Muscle of back (tissue), 13 donors: ENCODE measurements at places on chromosomes 6 and 20. TPM values are rescaled to one million over a fixed set of nuclear protein-coding genes. Genes with fewer than 3 reads are reported as not detected.

The PDYN gene
- not detected for polyA plus RNA-seq

The FAM8A1 gene
- 29.3 TPM for polyA plus RNA-seq

The ARMC2 gene
- 5.5 TPM for polyA plus RNA-seq

The GNMT gene
- polyA plus RNA-seq = 0.52 TPM

The ZNF831 gene
- polyA plus RNA-seq = 0.05 TPM

The BMP2 gene
- polyA plus RNA-seq = 3.0 TPM

The SLC24A3 gene
- polyA plus RNA-seq = 21.0 TPM

The ANKEF1 gene
- 1.1 TPM for polyA plus RNA-seq

The ZNF341 gene
- polyA plus RNA-seq = 2.7 TPM

The LRRC73 gene
- 0.22 TPM for polyA plus RNA-seq

The SLC17A1 gene
- not detected for polyA plus RNA-seq

The GNAS-AS1 gene
- 1.9 TPM for polyA plus RNA-seq

The BCAS1 gene
- 6.7 TPM for polyA plus RNA-seq

The COL9A3 gene
- 7.4 TPM for polyA plus RNA-seq

The HLA-DMA gene
- 3.9 TPM for polyA plus RNA-seq

The FOXQ1 gene
- polyA plus RNA-seq = 0.05 TPM

- no peak for DNase-seq
Observed at GRCh38 chr20:52168116-52168515, 23.5 kb downstream of the ZFP64 start.

GRCh38 chr6:147551976-147552375 lies 43.5 kb downstream of the SAMD5 start:
- no peak for DNase-seq

DNA sequence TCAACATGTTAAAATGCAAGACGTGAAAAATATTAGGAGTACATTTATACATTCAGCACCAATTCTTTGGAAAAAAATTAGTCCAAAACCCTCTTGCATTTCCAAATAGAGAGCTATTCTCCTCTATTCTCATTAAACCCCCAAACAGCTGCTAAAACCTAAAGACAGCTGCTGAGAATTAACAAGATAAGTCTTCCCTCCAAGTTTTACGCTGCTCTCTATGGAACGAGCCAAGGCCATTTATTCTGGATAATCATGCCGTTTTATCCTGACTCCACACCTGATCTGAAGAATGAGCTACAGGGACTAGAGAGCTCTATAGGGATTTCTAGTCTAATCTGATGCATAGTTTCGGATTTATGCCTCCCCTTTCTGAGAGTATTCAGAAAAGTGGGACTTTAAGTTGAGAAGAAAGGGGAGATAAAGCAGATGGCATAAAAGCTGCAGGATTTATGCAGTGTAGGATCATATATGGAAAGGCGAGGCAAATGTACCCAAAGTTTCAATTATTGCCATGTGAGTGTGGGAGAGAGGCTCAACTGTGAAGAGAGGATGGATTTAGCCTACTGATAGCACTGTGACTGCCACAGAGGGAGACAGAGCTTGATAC lies 64.7 kb upstream of the HS3ST5 start:
- peak; percentile 9 for DNase-seq

GRCh38 chr6:22637782-22638181 lies 68.4 kb downstream of the HDGFL1 start:
- DNase-seq = no peak

- no peak for DNase-seq
Observed at GRCh38 chr6:7239590-7239948, 73.4 kb downstream of the SSR1 start.

- DNase-seq = no peak
Observed at GRCh38 chr6:152969688-152970418, 13.0 kb downstream of the FBXO5 start.

DNA sequence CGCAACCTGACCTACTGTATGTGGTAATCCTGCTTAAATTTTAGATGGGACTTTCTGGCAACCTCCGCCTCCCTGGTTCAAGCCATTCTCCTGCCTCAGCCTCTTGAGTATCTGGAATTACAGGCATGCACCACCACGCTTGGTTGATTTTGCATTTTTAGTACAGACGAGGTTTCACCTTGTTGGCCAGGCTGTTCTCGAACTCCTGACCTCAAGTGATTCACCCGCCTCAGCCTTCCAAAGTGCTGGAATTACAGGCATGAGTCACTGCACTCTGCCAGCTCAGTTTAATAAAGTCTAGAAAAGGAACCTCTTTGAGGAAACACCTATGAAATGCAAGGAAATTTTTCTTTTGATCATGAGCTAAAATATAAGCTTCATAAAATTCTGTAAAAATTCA lies 9.0 kb upstream of the PLCB4 start:
- DNase-seq = no peak

- DNase-seq = no peak
Observed at GRCh38 chr6:135195041-135195440, 13.9 kb downstream of the MYB start.

GRCh38 chr6:118146584-118146983 lies 239.5 kb downstream of the SLC35F1 start:
- DNase-seq = no peak

DNA sequence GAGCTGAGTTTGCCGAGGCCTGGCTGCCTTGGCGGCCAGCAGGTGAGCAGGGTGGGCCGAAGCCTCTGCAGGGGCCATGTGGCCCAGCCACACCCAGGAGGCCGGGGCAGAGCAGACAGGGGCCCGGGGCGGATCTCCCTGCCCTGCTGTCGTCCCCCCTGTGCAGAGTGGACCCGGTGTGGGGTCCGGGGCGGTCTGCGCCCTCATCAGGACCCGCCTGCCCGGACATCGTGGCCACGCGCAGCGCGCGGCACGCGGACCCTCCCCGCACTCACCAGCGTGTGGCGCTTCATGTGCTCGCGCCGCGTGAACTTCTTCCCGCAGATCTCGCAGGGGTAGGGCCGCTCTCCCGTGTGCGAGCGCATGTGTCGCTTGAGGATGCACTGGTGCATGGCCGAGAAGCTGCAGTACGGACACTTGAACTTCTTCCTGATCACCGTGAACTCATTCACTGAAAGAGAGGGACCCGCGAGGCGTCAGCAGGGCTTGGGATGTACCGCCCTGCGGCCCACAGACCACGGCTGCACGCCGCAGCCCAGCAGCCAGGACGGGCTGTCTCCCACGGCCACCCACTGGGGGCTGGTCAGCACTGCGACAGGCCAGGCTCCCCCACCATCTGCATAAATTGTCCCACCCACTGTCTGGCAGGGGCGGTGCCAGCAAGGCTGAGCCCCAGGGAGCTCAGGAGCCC lies 13.0 kb downstream of the SLC2A4RG start:
- no peak for DNase-seq

- no peak for DNase-seq
Observed at GRCh38 chr6:159254186-159254585, 85.0 kb downstream of the FNDC1 start.

GRCh38 chr6:112911959-112912358 lies 564.8 kb downstream of the RFPL4B start:
- peak; percentile 89 for DNase-seq

GRCh38 chr6:106167096-106167814 lies 81.1 kb downstream of the PRDM1 start:
- DNase-seq = no peak

DNA sequence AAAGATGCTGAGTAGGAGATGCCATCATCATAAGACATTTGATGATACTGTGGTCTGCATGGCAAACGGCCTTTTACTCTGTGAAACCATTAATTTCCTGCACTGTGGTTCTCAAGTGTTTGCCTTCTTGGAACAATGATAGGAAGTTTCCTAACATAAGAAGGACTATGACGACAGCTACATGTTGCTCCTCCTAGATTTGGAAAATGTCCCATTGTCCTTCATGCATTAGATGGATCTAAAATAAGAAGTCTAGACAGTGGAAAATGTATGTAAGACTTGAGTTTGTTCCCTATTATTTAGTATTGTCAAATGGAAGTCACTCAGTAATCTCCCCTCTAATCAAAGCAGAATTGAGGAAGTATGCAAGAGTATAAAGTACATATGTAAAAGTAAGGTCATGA lies 98.5 kb upstream of the TMEM170B start:
- peak; percentile 54 for DNase-seq

- DNase-seq = no peak
Observed at GRCh38 chr6:136792095-136792409, 225 bp downstream of the MAP3K5 start.

GRCh38 chr6:144115219-144115618 lies 19.8 kb upstream of the SF3B5 start:
- DNase-seq = no peak

- peak; percentile 58 for DNase-seq
Observed at GRCh38 chr20:36092398-36093024, 62.0 kb upstream of the EPB41L1 start.

DNA sequence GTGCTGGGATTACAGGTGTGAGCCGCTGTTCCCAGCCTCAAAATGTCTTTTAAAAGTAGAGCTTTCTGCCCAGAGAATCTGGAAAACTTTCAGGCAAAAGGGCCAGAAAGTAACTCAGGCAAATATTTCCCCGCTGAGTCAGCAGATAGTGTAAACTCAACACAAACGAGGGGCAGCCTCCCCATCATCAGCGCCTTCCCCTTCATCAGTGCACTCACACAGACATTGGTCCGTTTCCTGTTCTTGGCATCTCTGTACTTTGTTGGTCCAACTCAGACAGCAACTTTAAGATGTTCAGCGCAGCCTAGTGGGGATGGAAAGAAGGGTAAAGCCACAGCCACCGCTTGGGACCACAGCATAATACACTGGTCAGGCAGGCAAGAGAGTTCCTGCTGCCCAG lies 69.5 kb downstream of the CSE1L start:
- DNase-seq = no peak

- no peak for DNase-seq
Observed at GRCh38 chr6:321536-322258, 29.4 kb downstream of the DUSP22 start.

DNA sequence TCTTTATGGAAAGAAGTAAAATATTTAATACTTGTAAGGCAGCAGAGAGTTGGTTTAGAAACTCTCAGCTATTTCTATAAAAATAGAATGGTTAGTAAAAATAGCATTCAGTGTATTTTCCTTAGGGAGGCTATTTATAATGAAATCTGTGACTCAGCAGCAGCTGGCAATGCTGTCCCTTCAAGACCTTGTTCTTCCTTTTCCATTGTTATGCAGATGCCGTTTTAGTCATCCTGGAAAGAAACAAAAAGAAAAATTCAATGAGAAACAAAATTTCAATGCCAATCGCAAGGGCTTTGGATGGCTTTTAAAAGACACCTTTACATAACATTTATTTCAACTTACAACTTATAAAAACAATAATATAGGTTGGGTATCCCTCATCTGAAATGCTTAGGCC lies 17.5 kb downstream of the MPC1 start:
- DNase-seq = peak; percentile 33

- DNase-seq = no peak
Observed at GRCh38 chr20:16806886-16807285, 58.7 kb downstream of the OTOR start.

- peak; percentile 31 for DNase-seq
Observed at GRCh38 chr6:20927130-20927860, 393.0 kb downstream of the CDKAL1 start.

GRCh38 chr6:83920017-83920416 lies 60.5 kb downstream of the CYB5R4 start:
- no peak for DNase-seq

DNA sequence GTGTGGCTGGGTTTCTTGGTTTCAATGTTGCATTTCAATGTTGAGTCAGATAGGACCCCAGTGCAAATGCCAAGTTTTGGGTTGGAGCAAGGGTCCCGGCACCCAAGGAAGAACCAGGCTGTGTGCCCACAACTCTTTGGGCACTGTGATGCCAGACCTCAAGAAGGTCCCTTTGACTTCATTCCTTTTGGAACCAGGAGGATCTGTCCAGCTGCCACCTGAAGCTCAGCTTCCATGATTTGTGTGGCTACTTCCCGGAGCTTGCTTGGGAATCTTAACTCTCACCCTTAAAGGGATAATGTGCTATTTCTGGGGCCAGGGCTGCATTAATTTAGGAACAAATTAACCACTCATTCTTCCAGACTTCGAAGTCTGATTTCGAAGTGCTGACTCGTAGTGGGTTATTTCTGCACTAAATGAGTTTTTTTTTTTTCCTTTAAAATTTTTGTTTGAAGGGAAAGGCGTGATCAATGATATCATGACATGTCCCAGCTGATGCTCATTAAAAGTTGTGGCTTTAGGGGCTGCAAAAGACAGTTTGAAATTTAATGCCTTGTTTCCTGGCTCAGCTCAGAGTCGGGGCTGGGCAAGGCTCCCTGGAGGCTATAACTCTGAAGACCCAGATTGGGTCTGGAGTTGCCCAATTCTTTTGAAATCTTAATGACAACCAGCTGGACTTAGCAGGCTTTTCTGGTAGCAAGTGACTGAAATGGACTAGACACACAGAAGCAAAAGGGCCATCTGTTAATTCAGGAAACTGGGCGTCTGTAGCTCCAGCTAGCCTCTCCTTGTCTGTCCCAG lies 24.0 kb upstream of the PHACTR3 start:
- DNase-seq = no peak

DNA sequence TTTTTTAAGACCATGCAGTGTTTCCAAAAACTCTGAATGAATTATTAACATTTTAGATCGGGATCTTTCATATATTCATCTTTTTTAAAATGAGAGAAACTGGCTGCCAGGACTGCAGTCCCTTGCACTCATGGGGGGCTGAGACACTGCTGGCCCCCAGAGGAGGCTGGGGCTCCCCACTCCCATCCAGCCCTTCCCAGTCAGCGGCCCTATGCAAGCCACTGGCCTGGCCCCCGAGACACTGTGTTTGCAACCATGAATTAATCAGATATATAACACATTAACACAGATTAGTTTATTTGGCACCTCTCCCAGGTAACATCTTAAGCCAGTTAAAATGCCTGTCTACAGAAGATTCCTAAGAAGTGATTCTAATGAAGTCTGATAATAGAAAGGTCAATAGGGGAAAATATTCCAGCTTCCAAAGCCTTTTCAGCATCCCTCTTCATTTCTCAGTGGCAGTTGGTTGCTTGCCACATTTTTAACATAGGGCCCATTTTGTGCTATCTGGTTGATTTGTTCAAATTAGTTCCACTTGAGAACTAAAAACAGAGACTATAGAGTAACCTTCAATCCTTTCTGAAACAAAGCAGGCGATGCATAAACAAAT lies 184.4 kb upstream of the FBXL4 start:
- DNase-seq = no peak

DNA sequence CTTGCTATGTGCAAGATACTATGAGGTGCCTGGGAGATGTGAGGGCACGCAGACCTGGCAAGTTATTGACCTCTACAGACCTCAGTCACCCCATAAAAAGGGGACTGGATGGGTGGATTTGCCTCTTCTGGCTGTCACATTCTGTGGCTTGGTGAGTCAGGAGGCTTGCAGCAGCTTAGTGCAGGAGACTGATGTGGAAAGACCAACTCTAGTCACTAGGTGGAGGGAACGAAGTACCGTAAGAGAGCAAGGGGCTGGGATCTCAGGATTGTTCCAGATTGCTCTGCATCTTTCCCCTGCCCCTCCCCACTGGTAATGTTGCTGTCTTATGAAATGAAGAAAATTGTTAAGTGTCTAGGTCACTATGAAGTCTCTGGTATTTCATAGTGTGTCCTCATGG lies 3.3 kb downstream of the MAPRE1 start:
- peak; percentile 53 for DNase-seq
